ENCODE measurements at places on chromosomes 7 and 10.

GRCh38 chr10:57260175-57260574 is 899.1 kb upstream of the ZWINT start:
- no peak for DNase-seq

DNA sequence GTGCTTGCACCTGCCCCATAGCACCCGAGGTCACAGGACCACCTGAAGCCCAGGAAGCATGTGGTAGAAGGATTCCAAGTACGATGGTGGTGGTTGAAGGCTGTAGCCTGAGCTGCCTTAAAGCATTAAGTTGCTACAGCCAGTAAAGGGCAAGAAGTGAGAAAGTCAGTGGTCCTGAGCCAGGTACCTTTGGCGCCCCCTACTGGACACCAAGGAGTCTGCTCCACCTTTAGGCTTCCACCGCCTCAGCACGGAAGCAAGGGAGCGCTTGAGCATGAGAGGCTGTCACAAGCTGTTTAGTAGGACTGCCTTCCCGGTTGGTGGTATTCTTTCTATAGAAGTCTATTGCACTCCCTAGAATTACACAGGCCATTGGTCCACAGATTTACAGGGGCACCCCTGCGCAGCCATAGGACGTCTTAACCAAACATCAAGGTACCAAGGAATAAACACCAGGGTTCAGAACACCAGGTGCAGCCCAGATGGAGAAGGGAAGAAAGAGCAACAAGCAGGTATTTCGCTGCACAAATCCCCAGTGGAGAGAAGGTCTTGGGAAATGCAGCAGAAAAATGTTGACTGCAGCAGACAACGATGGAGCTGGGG is 2.2 kb downstream of the CRTAC1 start:
- peak; percentile 65 for DNase-seq

- no peak for DNase-seq
These were observed 44.4 kb downstream of the ATXN7L1 start for GRCh38 chr7:105831824-105832535.

- no peak for DNase-seq
These were observed 19.4 kb upstream of the FRAT2 start for GRCh38 chr10:97353945-97354344.

DNA sequence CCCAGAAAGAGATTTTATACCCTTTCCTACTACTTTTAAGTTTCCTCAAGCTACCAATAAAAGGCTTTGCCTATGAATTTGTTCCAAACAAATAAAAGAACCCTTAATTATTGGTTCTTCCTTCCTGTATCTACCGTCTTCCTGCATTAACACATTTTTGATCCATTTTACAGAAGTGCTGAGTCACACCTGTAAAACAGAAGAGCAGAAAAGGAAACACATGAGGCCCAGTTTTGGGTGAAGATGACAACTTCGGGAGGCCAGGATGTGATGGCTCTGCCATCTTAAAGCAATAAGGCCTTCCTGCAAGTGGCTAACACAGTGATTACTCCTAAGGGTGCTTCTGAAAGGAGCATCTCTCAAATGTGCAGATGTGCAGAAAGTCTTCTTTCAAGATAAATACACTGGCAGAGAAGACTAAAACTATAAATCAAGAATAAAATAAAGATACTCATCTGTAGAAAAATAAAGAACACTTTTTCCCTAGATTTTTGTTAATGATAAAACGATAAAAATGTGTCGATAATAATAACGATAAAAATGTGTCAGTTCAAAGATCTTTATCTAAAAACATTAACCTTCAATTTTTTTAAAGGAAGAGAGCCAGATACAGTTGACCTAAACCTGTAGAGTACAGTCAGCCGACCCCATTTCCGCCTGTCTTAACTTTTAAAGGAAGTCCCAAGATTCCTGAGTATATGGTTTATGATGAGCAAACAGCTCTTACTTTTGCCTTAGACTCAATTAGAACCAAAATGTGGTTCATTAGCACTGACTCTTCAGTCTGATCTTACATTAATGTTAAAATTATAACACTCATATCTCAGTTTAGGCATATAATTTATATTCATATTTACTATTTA is 108.6 kb downstream of the UBE2H start:
- no peak for DNase-seq

GRCh38 chr7:21828841-21829240 is 116.9 kb downstream of the CDCA7L start:
- no peak for DNase-seq

DNA sequence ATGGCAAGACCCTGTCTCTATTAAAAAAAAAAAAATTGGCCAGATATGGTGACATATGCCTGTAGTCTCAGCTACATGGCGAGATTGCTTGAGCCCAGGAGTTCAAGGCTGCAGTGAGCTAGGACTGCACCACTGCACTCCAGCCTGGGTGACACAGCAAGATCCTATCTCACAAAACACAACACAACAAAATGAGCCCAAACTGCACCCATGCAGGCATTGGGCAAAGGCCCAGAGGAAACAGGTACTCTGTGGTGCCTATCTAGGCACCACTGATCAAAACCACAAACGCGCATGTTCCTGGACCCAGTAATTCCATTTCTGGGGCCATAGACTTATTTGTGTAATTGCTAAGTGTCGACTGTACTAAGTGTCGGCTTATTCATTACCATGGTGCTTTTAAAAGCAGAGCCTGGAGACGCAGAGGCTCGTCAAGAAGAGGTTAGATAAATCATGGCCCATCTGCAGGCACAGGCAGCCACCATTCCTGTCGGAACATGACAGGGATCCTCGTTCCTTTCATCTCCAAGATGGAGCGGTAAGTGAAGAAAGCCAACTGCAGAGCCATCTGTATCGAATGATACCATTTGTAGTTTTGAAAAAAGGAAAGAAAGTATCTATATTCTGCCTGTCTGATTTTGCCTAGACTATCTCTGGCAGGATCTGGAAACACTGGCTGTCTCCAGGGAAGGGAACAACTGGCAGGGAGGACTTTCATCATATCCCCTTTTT is 160.4 kb upstream of the RHEB start:
- no peak for DNase-seq

- DNase-seq: no peak
These were observed 18.3 kb downstream of the HNRNPA2B1 start for GRCh38 chr7:26182283-26182682.

- DNase-seq: no peak
These were observed 57.6 kb upstream of the ANTXRL start for GRCh38 chr10:46229144-46229563.

GRCh38 chr10:131858118-131858515 is 42.7 kb upstream of the PPP2R2D start:
- no peak for DNase-seq

GRCh38 chr7:137846827-137847567 is at the start of gene DGKI:
Gene DGKI (minus strand): TSS chr7:137846974.
- DNase-seq: no peak

DNA sequence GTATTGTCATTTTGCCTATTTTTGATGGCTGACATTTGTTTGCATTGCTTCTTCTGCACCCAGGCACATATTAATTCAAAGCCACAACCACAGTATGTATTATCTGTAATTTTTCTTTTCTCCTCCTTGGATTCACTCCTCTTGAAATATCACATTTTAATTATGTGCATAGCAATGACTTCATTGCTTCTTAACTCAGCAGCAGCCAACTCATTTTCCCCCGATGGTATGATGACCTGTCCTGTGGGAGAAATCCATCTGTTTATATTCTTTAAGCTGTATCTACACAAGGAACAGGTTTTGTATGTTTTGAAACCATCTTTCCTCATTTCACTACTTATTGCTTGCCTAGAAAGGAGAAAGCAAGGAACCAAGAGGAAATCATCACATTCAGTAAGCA is 588.8 kb downstream of the INHBA start:
- DNase-seq: no peak

DNA sequence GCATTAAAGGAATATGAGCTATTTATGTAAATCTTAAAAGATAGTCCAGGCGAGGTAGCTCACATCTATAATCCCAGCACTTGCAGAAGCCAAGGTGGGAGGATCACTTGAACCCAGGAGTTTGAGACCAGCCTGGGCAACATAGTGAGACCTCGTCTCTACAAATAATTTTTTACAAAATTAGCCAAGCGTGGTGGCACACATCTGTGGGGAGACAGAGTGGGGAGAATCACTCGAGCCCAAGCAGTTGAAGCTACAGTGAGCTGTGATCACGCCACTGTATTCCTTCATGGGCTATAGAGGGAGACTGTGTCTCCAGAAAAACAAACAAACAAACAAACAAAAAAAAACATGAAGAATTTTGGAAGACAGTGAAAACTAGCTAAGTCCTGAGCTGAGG is 28.4 kb downstream of the HERC4 start:
- no peak for DNase-seq

DNA sequence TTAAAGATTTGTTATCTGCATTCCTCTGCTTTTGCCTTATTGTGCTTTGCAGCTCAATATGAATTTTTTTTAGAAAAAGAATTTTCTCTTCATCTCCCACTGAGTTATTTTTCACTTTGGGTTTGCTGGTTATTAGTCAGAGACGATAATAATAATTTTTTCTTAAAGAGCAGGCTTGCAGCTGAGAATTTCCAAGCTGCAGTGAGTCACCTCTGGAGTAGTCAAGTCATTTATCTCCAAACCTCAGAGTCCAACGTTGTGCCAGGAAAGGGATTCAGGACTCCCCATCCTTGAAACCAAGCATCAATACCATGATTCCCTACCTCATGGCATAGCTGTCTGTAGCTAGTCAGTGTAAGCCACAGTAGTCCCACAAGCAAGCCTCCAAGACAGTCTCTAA is 15.2 kb upstream of the EGR2 start:
- DNase-seq: no peak

DNA sequence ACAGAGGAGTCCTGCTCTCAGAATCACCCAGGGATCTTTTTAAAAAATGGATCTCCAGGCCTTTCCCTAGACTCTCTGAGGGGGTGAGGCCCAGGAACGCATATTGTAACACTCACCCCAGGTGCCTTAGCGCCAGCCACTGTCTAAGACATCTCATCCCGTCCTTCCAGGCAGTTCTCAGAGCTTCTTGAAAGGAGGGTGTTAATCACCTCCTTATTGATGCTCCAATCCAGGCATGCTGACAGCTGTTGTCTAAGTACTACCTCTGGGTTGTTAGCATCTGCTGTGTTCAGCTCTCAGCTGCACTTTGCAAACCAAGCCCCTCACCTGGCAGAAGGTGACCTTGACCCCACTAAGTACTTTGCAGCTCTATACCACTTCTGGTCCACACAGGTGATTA is 36.0 kb downstream of the KIAA1549 start:
- no peak for DNase-seq
